Activated CD8-positive, alpha-beta memory T cell treated with anti-CD3 and anti-CD28 coated beads, Interleukin-2, amount 10 ng/mL, durations not matched to agents 7 days and 5 days (primary cell): ENCODE measurements at places on chromosomes 1 and 21. TPM values are rescaled to one million over a fixed set of nuclear protein-coding genes. Genes with fewer than 3 reads are reported as not detected.
A peak's percentile ranks its signal among the peaks of the same experiment; 100 is the strongest.

TDRD10 gene
- not detected for total RNA-seq

GRCh38 chr1:155173478-155174323 is at the start of gene TRIM46:
TSS of gene TRIM46 (plus strand) at chr1:155173849. CDS start at chr1:155173967, 118 bp downstream.
- DNase-seq = peak; percentile 85

- no peak for DNase-seq
Measured at GRCh38 chr1:234730475-234730769, 120.4 kb upstream of the IRF2BP2 start.

GRCh38 chr1:19029191-19030085 is 73.0 kb upstream of the IFFO2 start:
- DNase-seq = no peak
